Activated CD8-positive, alpha-beta T cell treated with anti-CD3 and anti-CD28 coated beads for 36 hours (primary cell): ENCODE measurements at places on chromosomes 7 and 10.
A peak's percentile ranks its signal among the peaks of the same experiment; 100 is the strongest.

- DNase-seq: no peak
These were observed 4.7 kb upstream of the PYROXD2 start for GRCh38 chr10:98419469-98420261.

GRCh38 chr10:24822590-24822989 lies 98.9 kb upstream of the ARHGAP21 start:
- peak; percentile 67 for DNase-seq

DNA sequence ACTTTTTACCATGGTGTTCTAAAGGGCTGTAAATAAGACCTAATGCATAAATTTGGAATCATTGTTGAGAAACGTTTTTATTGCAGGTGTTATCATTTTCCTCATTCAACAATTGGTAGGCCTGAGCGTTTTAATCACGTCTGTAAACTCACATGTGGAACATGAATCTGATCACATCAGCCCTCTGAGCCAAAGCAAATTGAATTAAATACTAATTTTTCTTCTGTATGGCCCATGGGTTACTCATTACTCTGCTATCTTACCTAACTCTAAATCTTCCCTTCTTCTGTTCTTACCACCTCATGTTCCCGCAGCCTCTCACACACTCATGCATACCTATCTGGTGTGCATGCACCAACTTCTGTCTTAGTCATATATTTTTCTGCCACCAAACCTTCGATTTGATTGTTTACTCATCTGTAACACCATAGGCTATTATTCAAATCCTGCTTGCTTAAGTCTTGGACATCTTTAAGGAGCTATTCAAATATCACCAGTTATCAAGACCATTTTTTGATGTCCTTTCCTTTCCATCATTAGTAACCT lies 82.3 kb downstream of the NXPH1 start:
- DNase-seq: no peak

DNA sequence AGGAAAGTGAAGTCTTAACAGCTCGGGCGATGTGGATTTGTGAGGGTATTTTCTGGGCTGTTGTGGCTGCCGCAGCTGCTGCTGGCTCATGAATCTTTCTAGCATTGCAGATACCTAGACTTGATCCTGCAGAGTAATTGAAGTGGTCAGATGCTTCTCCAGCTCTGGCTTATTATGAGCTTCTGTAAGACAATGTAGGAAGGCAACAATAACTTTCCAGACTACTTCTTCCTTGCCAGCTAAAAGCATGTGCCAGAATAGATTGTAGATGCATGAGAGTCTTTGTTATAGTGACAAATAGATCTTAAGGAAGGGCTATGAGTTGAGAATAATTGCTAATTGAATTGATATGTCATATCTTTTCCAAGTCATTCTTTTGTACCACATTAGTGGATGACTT lies 461.4 kb upstream of the POT1 start:
- DNase-seq: no peak

DNA sequence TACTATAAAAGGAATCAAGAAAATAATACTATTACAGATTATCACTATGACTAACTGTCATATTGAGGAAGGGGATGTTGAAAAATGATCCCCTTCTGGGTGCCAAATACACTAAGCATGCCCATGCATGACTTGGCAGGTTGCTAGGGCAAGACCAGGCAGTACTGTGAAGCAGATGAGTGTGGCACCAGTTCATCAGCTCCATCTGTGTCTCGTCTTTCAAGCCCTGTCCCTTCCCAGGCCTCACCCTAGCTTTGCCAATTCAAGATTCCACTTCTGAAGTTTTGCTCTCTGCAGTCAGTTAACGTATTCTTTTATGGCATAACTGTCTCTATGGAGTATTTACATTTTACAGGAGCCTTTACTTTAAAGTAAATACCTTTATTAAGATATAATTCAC lies 135.6 kb upstream of the HPS1 start:
- DNase-seq: no peak

GRCh38 chr7:17988141-17988540 lies 39.5 kb downstream of the PRPS1L1 start:
- DNase-seq: no peak

DNA sequence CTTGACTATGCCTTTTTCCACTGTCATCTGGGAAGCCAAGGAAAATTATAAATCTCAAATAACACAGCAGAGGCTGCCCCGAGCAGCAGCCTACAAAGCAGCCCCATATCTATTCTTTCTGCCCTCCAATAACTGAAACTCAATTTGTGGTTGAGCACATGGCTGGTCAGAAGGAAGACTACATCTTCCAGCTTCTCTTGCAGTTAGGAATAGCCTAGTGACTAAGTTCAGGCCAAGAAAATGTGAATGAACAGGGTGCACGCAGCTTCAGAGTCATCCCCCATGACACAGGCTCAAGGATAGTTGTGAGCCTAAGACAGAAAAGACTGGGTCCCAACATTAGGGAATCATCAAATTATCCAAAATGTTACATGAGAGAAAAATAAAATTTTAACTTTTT lies 42.3 kb downstream of the CHCHD3 start:
- DNase-seq: no peak

DNA sequence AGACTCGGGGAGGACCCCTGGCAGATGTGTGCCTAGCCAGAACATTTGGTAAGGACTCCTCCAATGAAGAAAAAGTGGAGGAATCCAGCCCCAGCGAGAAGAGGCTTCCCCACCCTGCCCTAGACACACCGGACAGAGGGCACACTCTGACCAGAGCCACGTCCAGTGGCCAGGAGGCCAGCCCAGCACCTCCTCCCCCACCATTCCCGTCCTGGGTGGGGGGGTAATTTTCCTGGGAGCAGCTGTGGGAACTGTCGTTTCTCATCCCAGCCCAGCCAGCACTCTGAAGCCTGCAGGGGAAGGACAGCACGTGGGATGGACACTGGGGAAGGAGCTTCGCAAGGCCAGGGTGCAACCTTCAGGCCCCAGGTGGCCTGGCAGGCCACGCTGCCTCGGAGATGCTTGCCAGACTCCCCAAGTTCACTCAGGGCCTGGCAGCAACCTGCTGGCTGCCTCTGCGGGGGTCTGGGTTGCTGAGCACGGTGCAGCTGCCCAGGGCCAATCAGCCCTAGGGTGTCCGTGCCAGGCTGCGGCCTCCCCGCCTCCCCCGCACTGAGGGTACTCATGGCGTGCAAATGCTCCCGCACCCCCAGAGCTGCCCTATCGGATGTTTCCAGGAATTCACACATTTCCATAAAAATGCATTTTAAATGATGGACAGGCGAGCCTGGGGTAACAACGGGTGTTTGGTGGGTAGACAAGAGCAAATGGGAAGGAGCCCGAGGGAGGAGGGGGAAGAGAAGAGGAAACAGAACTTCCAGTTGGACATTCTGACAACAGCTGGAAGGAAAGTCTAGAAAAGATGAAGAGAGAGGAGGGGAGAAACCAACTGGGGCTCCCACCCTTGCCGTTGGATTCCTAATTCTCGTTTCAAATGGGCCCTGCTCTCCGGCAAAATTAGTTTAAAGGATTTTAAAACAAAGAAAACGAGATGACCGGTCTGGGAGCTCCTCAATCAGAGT lies 1.9 kb upstream of the EN2 start:
- DNase-seq: no peak

DNA sequence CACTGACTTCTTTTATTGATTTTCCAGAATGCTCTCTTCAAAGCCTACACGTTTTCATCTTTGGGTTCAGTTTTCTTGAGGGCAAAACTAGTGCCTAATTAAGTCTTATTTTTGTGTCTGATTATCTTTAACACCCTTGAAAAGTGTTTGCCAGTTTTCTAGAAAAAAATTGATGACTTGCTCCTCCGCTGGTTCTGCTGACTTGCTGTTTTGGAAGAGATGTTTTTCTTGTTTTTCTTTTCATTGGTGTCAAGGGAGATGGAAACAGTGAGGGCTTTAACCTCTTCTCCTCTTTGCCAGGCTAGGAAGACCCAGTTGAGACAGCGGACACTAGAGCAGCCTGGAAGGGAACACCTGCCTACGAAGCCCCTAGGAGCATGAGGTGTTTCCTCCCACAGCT lies 123.7 kb upstream of the EEPD1 start:
- no peak for DNase-seq

- DNase-seq: peak; percentile 84
These were observed 671 bp upstream of the ATAD1 start for GRCh38 chr10:87818505-87819288.

- DNase-seq: no peak
These were observed 33.9 kb upstream of the EEPD1 start for GRCh38 chr7:36119005-36119706.
